ENCODE measurements at places on chromosomes 6 and 20.

DNA sequence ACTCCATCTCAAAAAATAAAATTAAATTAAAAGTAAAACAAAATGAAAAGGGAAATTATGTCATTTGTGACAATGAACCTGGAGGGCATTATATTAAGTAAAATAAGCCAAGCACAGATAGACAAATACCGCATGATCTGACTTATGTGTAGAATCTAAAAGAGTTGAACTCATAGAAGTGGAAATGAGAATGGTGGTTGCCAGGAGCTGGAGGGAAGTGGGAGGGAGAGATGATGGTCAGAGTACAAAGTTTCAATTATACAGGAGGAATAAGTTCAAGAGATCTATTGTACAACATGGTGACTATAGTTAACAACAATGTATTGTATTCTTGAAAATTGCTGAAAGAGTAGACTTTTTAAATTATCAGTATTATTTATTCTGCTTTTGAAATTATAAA is 183.4 kb downstream of the ID4 start:
- DNase-seq, result no peak

- no peak for DNase-seq
Measured at GRCh38 chr20:63690003-63690897, 6.2 kb upstream of the TNFRSF6B start.

GRCh38 chr6:4299476-4299875 is 164.1 kb upstream of the ECI2 start:
- DNase-seq, result no peak

DNA sequence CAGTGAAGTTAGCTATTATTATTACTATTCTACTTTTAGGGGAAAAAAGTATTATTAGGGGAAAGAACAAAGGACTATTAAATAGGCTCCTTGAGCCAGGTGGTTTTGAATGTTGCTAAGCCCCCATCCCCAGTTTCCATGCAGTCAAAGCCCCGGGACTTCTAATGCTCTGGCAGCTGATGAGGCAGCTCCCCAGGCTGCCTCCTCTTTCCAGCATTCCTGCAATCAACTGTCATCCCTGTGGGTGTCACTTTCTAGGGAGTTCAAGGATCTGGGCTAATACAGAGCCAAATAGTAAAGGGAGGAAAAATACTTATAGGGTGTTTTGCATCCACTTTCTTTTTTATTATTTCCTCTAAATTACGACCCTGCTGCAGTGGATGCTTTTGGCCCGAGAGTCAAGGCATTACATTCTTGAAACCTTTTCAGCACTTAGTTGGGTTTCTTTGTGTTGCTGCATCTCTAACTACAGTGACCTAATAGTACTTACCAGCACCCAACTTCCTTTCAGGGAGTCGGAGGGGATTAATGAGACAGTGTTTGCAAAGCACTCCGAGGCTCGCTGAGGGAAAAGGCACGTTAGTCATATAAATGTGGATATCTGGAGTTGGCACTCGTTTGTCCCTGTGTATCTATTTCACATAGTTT is 303.9 kb upstream of the MAP3K7 start:
- DNase-seq, result no peak

DNA sequence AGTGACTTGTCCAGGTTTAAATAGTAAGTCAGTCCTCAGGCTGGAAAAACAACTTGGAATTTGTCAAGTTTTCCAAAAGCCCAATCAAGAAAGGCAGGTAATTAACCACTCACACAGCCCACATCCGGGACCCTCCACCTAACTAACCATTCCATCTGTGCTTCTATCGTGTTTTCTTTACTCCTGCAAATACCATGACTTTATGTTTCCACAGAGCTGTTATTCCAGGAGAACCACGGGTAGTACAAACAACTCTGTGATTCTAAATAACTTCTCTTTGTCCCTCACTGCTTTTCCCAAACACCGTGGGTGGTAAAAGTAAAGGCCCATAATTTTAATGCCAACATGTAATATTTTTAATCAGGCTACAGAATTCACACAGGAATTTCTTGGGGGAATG is 49.6 kb upstream of the NT5E start:
- no peak for DNase-seq

- DNase-seq, result no peak
Measured at GRCh38 chr6:149913540-149914240, 9.2 kb downstream of the RAET1G start.
